Stimulated activated CD8-positive, alpha-beta memory T cell treated with anti-CD3 and anti-CD28 coated beads, Interleukin-4, amount 100 ng/mL, for 24 hours (primary cell): ENCODE measurements at places on chromosomes 3 and 15.

DNA sequence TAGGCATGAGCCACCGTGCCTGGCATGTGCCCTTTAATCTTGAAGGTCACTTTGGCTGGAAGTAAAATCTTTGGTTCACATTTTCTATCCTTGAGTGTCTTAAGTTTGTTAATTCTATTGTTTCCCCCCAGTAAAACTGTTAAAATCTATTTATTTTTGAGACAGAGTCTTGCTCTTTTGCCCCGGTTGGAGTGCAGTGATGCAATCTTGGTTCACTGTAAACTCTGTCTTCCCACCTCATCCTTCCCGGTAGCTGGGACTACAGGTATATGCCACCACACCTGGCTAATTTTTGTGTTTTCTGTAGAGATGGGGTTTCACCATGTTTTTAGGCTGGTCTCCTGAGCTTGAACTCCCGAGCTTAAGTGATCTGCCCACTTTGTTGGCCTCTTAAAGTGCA is 7.7 kb downstream of the PPP4R2 start:
- no peak for DNase-seq

GRCh38 chr3:30471796-30472489 is 134.5 kb upstream of the TGFBR2 start:
- no peak for DNase-seq

DNA sequence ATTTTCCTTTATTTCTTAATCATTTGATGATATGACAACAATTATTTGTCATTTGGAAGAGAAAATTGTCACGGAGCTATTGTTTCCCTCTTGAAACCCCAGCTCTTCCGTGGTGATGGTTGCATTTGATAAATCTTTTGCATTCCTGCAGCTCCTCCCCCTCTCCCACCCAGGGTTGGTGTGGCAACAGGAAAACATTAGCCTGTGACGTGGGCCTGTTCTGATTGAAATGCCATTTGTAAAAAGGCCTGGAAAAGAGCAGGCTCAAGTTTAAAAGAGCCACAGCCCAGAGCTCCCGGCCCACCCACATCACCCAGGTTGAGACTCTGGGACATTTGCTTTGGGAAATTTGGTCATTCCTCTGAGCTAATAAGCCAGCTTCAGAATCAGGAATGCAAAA is 282.5 kb downstream of the RPLP1 start:
- no peak for DNase-seq

DNA sequence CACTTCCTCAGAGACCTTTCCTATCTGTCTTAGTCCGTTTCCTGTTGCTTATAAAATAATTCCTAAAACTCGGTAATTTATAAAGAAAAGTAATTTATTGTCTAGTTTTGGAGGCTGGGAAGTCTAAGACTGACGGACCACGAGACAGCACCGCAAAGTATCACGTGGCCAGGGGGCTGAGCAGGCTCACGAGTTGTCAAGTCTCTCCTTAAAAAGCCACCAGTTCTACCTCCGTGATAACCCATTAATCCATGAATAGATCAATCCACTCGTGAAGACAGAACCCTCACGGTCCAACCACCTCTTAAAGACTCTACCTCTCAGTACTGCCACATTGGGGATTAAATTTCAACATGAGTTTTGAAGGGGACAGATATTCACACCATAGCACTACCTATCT is 821 bp downstream of the LINS1 start:
- DNase-seq = peak; percentile 25

GRCh38 chr15:78073046-78073787 is 4.3 kb downstream of the TBC1D2B start:
- no peak for DNase-seq
